ENCODE measurements at places on chromosomes 6 and 20.
A peak's percentile ranks its signal among the peaks of the same experiment; 100 is the strongest.

GRCh38 chr20:34566978-34567891 is 8.7 kb downstream of the MAP1LC3A start:
- no peak for DNase-seq

- DNase-seq = no peak
Observed at GRCh38 chr20:409697-410559, 1.8 kb downstream of the RBCK1 start.

- DNase-seq = no peak
Observed at GRCh38 chr6:109048176-109048575, 46.5 kb downstream of the SESN1 start.

DNA sequence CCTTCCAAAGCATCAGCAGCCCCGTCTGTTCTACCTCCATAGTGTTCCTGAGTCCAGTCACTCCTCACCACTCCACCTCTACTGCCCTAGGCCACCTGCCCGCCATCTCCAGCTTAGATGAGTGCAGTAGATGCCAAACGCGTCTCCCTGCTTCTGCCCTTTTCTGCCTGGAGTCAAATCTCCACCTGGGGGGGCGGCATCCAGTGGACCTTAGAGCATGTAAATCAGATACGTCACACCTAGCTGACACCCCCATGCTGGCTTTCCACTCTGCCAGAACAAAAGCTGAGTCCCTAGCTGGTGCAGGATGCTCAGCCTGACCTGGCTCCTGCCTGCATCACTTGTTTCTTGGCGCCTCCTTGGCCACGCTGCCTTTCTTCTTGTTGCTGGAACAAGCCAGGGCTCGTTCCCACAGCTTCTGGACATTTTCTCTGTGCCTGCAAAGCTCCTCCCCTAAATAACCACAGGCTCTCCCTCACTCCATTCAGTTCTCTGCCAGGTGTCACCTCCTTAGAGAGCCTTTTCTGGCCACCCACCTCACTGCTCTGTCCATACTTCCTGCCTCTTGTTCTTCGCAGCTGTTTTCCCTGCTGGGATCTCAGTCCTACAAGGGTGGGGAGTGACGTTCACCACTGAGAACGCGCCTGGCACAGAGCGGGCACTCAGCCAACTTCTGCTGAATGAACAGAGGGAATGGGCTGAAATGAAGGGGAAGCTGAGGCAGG is 5.8 kb downstream of the DDR1 start:
- DNase-seq = no peak

- no peak for DNase-seq
Observed at GRCh38 chr6:28765978-28766351, 157.8 kb downstream of the TRIM27 start.

DNA sequence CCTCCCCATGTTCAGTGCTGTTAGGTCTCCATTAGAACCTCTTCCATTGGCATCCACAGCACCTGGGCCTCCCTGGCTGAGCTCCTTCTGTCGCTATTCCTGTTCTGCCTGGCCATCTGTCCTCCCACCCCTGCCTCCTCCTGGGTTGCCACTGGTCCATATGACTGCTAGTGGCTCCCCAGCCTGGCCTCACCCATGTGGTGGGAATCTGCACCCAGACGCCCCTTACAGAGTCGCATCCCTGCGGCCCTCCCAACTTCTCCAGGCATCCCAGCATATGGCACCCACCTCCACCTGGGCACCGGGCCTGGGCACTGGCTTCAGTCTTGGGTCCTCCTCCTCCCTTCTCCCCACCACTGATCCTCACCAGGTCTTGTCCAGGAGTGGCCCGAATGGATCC is 7.7 kb downstream of the CDC25B start:
- no peak for DNase-seq

- no peak for DNase-seq
Observed at GRCh38 chr20:3371754-3372153, 35.7 kb downstream of the DNAAF9 start.

GRCh38 chr20:53900380-53900999 is 169.9 kb downstream of the BCAS1 start:
- DNase-seq = no peak

- DNase-seq = no peak
Observed at GRCh38 chr20:35568645-35569044, 26.8 kb downstream of the ERGIC3 start.

DNA sequence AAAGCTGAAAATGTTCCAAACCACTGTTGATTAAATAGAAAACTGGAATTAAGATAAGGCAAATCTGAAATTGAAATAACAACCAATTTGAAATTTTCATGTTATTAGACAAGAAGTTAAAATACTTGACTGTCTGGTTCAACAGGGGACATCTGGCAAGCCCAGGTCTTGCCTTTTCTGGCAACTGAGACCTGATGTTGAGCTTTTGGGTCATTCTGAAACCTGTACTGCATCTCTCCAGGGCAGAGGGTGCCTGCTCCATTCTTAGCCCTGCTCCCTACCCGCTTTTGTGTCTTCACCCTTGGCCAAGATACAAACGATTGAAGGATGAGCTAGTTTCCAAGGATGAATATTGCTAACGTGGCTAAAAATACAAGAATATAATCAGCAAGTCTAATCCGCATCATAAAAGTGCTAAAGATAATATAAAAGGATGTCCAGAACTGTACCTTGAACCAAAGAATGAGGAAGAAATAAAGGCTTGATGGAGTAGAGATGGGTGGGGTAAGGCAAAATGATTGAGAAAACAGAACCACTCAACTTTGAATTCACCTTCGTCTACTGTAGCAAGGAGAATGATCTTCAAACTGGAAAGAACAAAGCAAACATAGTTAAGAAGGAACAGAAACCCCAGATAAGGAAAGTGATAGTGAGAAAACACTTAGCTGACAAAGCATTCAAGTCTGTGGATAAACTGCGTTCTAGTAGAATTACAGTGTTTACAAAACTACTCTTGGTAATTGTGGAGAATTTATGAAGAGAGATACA is 109.8 kb upstream of the MAN1A1 start:
- DNase-seq = no peak

GRCh38 chr6:142935553-142936517 is 9.1 kb downstream of the HIVEP2 start:
- peak; percentile 47 for DNase-seq
